ENCODE measurements at places on chromosomes 11 and 22.

DNA sequence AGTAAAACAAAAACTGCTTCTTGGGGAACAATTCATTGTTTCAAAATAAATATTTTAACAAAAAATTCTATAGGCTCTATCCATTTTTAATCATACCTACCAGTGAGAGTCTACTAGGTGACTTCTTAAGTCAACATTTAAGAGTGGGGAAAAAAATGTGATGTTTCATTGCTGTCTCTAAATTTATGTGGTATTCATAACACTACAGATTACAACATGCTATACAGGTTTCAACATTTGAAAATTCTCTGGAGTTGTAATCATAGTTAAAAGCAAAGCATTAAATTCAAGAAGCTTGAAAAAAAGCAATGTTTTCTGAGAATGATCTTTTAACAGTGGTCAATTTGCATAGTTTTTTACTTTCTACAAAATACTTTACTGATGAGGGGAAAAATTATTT lies 18.3 kb downstream of the SBF2 start:
- DNase-seq = no peak

DNA sequence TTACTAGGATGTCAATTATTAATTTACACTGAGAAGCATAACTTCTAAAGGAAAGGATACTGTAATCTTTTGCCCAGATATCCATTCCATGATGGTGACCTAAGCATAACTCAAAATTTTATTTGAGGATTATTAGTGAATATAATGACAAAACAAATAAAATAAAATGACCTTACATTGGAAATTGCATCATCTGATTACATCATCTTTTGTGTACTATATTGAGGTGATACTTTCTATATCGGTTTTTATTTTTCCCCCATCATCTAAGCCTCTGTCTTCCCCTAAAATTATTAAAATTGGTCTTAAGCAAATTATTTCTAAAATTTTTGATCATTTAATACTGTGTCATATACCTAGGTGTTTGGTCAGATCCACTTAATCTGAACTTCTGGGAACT lies 150.1 kb upstream of the CTSC start:
- no peak for DNase-seq

DNA sequence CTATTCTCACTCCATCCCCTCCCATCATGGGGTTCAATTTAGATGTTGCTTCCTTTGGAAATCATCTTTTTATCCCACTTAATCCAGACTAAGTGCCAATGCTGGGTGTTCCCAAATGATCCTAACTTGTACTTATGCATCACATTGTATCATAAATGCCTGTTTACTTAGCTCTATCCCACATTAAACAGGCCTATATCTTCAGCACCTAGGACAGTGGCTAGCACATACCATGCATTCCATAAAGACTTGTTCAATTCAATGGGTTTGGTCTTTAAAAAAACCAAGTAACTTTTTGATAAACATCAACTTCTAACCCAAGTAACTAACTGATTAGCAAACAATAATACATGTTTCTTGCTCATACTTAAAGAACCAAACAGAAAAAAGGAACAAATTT lies 40.6 kb downstream of the RSF1 start:
- DNase-seq = no peak

DNA sequence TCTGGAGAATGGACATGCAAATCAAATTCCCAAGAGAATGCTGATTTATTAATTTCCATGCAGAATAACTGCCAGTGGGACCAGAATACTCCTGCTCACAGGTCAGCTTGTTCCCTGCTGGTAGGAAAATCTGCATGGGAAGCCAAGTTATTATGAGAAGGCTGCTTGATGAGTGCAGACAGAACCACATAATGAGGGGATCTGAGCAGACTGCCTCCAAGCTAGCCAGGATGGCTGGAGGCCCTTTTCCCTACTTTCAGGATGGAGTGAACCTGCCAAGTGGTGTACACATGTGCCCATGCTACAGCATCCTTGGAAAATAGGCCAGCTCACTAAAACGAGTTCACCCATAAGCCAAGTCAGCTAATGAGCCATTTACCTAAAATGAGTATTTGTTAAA lies 55.2 kb upstream of the ZBED5 start:
- DNase-seq = no peak

- DNase-seq = no peak
These were observed 4.2 kb upstream of the NEAT1 start for GRCh38 chr11:65418431-65418680.

DNA sequence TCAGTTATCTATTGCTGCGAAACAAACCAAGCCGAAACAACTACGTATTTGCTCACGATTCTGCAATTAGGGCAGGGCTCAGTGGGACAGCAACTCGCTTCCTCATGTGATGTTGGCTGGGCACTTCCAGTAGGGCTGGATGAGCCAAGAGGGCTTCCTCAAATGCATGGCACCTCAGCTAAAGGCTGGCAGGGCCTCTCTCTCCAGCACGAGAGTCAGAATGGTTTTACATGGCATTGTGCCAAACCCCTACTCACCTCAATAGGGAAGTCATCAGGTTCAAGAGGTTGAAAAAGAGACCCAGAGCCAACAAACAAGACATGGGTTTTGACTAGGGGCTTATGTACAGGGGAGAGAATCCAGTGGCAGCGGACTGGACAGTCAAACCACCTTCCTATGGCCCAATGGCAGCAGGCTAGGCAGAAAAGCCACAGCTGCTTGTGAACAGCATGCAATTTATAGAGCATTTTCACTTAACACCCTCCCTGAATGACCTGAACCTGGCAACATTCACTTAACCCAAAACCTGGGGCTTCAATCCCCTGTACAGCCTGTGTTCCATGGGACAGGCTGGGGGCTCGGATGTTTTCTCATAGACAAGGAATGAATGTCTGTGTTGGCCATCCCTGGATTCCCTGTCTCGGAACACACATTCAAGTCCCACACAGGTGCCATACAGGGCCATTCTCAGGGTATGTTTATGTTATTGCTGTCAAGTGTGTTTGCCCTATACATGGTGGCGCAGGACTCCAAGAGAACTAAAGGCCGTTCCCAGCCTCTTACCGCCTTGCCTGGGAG lies 154.2 kb upstream of the NAV2 start:
- DNase-seq = no peak

GRCh38 chr22:40238425-40239344 lies 61.0 kb downstream of the TNRC6B start:
- DNase-seq = no peak

DNA sequence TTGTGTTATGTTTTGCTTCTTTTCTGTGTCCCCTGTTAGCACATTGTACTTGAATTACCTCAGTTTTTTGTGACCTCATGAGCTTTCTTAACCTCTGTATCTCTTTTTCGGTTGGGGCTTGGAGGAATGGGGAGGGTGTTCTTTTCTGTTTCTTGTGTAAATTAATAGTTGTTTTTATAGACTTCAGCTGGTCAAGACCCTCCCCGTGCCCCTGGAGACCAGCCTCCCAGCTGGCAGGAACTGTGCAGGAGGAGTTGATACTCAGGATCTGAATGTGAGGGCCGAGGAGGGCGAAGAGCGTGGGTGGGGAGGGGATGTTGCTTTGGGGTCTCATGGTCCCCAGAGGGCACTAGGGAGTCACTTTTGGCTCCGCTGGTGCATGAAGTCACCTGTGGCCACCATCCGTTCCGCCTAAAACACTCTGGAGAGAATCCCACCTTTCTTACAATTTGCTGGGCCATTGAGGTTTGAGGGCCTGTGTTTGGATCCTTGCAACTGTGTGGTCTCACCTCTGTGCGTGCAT lies 44.3 kb upstream of the NNMT start:
- DNase-seq = no peak

- no peak for DNase-seq
These were observed 8.0 kb downstream of the MPEG1 start for GRCh38 chr11:59204746-59205145.

GRCh38 chr22:20781272-20781990 lies 7.5 kb downstream of the SERPIND1 start:
- no peak for DNase-seq

DNA sequence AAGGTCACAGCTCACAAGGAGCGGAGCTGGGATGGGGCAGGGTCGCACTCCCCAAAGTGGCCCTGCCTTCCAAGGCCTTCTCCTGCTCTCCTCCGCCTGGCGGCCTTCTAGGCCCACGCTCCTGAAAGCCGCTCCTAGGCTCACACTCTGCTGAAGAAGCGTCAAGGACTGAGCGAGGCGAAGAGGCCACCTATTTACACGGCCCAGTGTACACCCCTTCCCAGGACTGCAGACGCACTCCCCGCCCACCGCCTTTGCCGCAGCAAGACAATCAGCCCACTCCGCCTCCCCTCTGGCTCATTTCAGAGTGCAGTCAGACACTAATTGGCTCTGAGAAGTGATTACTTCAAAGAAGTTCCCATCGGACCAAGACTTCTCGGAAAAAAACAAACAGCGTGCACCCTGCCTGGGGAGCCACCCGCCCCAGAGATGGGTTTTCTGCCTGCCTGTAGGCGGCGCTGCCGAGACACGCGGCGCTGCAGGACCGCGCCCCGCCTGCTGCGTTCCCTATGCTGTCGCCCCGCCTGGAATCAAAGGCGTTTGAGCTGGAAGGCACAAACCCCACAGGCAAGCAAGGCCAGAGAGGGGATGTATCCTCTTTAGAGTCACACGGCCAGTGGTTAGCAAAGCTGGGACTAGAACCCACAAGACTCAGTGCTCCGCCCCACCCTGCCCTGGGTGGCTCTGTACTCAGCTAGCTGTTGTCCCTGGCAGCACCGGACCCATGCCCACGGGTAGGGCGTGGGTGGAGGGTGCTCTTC lies 414.8 kb downstream of the BUD13 start:
- DNase-seq = no peak

DNA sequence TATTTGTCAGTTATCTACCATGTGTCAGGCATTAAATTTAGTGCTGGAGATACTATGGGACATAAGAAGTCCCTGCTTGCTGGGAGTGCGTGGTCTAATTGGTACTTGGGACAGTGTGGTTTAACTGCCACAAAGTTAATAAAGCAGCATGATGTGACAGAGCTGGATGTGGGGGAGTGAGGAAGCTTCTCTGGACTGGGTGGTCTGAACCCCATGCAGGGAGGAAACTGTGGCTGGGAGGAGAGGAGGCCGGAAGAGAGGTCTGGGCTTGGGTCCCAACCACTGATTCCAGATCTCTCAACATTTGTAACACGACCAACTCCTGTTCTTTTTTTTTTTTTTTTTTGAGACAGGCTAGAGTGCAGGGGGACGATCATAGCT lies 37.1 kb downstream of the ST3GAL4 start:
- DNase-seq = no peak

DNA sequence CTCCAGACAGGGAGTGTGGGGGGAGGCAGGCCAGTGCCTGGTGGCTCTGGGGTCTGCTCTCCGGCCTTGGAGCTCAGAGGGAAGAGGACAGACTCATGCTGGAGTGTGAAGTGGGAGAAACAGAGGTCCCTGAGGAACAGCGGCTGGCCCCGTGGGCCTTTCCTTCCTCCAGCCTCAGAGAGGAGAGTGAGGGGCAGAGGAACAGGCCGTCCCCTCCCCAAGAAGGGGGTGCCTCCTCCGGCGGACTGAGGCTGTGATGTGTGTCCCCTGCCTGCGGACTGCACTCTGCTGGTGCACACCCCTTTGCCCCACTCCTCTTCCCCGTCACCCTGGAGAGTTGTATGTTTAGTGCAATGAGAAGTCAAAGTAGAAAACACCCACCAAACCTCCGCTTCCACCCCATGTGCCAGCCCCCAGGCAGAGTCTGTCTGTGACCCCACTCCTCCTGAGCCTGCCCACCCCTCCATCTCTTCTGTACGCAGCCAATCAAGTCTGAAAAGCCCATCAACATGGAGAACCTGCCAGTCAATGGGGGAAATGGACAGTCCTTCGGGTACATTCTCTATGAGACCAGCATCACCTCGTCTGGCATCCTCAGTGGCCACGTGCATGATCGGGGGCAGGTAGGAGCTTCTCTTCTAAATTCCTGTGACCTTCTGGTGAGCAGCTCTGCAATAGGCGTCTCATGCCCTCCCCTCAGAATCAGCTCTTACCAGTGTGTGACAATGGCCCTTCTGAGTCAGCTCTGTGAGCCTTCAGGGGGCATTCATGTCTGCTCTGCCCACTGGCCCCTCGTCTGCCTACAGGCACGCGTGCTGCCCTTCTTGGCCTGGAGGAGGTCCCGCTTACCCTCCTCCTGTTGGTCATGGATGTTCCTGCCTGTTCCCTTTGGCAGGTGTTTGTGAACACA lies 39.0 kb downstream of the GLB1L2 start:
- no peak for DNase-seq

DNA sequence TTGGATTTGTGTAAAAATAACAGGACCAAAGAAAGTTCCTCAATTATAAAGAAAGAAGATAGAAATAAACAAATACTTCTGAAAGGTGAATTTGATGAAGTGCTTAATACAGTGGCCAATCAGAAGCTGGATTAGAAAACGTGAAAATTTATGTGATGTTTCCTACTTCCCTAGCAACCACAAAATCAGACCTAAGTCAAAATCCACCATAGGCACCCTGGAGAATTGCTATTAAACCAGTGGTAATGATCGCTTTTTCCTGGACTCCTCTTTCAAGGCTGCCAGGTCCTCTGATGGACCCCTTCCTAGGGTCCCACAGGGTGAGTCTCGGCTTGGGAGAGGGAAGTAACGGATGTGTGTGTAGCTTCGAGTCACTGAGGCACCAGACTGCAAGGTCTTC lies 9.6 kb downstream of the WT1 start:
- no peak for DNase-seq

- no peak for DNase-seq
These were observed 583 bp downstream of the APLP2 start for GRCh38 chr11:130070109-130070845.

DNA sequence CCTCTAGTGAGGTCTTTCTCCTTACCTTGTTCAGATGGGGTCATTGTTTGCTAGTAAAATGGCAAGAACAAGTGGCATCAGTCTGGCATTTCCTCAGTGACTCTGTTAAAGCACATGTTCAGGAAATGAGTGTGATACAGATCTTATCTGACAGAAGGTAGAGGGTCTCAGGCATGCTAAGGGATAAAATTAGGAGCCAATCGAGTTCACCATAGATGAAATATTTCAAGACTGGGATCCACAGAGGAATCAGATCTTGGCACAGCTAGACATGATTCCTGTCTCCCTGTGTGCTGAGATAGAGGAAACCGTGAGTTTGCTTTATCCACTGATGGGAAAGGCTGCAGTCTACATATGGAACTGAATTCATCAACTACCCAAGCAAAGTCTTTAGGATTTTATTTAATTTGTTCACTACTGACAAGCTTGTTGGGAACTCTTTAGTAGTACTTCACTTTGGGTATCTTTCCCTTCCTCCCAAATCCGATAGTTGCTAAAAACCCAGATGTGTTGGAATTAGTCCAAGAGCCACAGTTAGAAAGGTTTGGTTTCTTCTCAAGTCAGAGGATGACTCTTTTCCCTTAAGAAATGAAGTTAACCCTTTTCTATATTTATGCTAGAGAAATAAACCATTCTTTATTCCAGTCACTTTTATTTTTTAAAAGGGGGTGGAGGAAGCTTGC lies 18.4 kb downstream of the FAM118B start:
- DNase-seq = no peak

- DNase-seq = no peak
These were observed 18.0 kb downstream of the HDHD5 start for GRCh38 chr22:17140826-17141766.

- DNase-seq = no peak
These were observed 8.9 kb downstream of the SEC14L2 start for GRCh38 chr22:30405731-30406130.

GRCh38 chr22:29762263-29762662 lies 4.5 kb downstream of the ZMAT5 start:
- DNase-seq = peak; percentile 27

- DNase-seq = no peak
These were observed 570.7 kb downstream of the JRKL start for GRCh38 chr11:96960476-96960875.
